A172 (cell line): ENCODE measurements at places on chromosomes 1 and 21.

GRCh38 chr1:7670334-7671145 lies 100.6 kb upstream of the VAMP3 start:
- no peak for DNase-seq

DNA sequence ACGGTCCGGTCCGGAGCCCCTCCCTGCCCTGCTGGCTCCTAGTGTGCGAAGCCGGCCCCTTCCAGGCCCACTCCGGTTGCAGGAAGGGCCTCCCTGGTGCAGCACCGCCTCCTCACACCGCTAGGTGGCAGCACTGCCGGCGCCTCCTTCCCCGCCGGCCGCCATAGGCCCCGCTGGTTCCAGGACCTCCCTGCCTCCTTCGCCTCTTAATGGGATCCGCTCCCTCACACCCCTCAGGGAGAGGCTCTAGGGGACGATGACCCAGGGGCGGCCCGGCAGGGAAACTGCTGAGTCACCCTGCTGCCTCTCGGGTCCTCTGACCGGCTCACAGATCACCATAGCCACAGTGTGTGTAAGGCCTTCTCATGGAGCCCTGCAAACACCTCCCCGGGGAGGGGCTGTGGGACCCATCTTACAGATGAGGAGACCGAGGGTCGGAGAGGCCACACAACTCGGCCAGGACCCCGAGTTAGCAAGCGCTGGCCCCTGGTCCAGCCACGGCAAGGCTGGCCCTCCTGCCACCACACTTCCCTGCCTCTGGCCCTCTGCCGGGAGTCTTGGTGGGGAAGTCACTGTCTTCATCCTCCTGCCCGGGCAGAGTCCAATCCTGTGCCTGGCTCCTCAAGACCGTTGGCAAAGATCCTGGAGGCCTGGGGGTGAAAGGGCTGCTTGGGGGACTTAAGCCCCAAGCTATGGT lies 1.6 kb upstream of the AJAP1 start:
- no peak for DNase-seq

DNA sequence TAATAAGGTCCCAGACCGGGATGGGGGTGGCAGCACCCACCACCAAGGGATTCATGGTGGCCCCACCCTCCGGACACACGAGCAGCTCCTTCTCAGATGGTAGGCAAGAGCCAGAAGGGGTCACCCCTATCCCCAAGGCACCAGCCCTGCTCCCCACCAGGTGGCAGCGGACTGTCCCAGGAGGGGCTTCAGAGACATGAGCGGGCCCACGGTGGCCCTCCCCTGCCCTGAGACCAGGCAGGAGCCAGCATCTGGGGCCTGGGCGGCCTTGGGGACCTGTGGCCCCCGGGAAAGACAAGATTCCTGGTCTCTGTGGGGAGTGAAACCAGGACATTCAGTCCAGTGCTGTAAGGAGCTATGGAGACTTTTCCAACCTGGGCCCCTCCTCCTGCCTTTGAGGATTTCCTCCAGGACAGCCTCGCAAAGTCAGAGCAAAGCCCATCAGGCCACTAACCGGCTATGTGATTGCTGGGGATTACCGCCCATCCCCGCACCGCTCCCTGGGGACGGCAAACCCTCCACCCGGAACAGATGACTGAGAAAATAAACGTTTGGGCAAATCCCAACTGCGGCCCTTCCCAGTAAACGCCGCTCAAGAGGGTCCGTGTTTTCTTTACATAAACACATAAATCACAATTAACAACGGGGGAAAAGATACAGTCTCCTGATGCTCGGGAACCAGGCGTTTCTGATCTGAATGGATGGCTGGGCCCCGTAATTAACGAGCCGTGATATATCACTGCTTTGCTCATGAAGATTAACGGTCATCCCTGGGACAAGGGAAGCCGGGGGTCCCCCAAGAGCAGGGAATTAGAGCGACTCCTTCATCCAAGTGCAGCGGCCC lies 50.9 kb upstream of the ARHGEF16 start:
- DNase-seq: peak; percentile 6

DNA sequence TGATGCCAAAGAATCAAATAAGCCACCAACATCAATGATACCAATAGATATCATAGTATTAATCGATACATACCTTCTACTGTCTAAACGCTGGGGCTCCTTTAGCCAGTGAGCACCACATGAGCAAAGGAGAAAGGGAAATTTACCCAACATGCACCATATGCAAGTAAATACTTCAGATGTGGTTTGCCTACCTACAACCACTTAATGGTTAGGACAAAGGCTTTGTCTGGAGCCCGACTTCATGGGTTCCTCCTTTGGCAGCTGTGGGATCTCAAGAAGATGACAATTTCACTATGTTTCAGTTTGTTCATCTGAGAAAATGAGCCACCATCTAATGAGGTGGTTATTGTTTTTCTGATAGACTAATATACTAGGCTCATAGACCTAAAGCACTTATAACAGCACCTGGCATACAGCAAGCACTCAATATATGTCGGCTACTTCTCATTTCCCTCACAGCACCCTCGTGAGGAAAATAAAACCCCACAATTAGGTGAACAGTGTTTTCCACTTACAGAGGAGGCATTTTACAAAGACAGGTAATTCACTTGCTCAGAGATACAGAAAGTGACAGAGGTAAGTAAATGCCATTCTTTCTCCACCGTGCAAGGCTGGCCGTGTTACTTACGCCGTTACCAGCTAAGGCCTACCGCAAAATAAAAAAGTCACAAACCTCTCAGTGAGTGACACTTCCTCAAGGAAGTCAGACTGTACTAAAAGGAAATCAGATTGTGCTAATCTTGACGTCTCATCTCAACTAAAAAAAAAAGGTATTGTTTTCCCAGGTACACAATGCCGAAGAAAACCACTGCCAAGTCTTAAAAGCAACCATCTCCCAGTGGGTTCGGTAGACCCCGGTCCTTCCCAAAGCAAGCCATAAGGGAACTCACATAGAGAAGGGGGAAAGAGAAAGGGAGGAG lies 1.6 kb downstream of the TTC13 start:
- no peak for DNase-seq

- DNase-seq: peak; percentile 46
Observed at GRCh38 chr1:59446257-59446901, 149.5 kb downstream of the FGGY start.

- no peak for DNase-seq
Observed at GRCh38 chr1:116426401-116426800, 53.4 kb downstream of the ATP1A1 start.

DNA sequence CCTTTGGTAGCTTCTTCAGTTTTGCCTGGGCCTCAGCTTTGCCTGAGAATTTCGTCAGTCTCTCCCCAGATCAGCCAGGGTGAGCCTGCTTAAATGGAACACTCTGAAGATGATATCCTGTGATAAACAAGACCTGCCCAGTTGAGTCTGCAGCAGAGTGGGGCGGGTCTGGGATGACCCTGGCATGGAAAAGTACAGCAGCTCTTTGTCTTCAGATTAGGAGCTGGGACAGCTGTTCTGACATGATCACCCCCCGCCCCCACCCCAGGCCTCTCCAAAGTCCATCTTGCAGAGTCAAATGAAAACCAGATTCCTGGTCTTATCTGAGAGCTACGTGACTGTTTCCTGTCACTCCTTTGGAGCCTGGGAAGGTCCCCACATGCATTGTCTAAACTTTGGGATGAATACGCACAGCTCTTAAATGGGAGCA lies 2.2 kb upstream of the TMEM51 start:
- no peak for DNase-seq

- no peak for DNase-seq
Observed at GRCh38 chr1:171784784-171785183, 3.3 kb downstream of the METTL13 start.

- DNase-seq: no peak
Observed at GRCh38 chr1:14737561-14738094, 139.1 kb downstream of the KAZN start.

DNA sequence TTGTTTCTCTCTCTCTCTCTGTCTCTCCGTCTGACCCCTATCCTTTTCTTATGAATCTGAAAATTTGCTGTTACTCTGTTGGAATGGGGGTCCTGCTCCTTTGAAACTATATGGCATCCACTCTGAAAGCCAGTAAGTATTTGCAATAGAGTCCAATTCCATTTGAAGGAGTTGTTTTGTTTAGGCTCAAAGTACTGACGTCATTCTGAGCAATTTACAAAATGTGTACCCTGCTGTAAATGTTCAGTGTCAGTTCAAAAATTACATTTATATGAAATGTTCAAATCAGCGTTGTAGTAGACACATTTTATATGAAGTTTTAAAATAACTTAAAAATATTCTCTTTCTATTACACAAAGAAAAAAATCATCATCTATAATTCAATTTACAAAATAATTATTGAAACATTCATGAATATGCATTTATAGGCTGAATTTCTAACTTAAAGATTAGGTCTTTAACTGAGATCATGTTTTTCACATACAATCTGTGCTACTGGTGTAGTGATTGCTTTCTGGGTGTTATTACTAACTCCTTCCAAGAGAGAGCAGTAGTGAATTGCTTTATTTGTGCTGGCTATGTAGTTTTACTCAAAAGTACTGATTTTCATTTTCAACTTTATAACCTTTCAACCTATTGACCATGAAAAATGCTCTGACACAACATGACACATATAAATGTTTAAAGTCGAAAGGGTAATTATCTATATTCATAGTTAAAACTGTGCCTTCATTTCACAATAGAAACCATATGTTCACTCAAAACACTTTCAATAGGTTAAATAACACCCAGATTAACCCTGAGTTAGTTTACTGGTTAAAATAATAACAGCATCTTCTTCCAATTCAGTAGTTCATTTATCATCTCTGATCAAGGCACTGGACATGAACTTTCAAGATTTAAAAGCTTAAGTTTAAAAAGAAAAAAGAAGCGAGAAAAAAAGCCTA lies 253.1 kb upstream of the ADGRL4 start:
- peak; percentile 10 for DNase-seq

- no peak for DNase-seq
Observed at GRCh38 chr21:33112151-33112550, 42.2 kb downstream of the OLIG1 start.

DNA sequence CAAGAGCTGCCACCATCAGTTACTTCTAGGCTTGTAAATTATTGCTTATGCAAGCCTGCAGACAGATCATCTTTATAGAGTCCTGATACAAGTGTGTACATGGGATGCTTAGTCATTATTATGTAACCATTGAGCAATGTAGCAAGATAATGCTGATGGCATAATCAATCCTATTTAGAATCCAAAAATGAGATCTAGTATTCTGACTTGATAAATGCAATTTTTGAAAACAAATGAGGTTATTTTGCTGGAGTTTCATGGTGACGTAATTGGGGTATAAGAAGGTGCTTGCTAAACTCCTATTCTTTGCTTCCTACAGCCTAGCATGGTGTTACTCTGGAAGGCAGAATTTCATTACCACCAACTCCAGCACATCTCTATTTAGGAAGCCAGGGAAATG lies 801.7 kb upstream of the PRMT6 start:
- no peak for DNase-seq

- DNase-seq: no peak
Observed at GRCh38 chr1:165497069-165498013, 46.5 kb upstream of the LRRC52 start.

GRCh38 chr1:217097819-217098218 lies 374.6 kb upstream of the ESRRG start:
- no peak for DNase-seq

- DNase-seq: no peak
Observed at GRCh38 chr1:109641861-109642260, 14.0 kb upstream of the GSTM4 start.
